Renal cortical epithelial cell (primary cell): ENCODE measurements at places on chromosomes 2 and 18.

DNA sequence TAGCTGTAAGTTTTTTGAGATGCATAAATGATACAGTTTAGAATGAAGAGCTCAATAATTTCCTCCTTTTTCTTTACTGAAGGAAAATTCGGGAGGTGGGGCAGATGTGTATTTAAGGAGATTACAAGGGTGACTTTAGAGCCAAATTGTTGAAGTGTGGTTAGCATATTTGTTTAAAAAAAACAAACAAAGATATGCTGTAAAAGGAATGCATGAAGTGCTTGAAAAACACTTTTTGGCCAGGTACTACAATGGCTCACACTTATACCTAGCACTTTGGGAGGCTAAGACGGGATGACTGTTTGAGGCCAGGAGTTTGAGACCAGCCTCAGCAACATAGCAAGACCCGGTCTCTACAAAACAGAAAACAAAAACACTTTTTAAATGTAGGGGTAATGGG is 38.4 kb downstream of the CD302 start:
- DNase-seq = no peak

- no peak for DNase-seq
Measured at GRCh38 chr2:8796315-8796848, 41.0 kb downstream of the KIDINS220 start.

DNA sequence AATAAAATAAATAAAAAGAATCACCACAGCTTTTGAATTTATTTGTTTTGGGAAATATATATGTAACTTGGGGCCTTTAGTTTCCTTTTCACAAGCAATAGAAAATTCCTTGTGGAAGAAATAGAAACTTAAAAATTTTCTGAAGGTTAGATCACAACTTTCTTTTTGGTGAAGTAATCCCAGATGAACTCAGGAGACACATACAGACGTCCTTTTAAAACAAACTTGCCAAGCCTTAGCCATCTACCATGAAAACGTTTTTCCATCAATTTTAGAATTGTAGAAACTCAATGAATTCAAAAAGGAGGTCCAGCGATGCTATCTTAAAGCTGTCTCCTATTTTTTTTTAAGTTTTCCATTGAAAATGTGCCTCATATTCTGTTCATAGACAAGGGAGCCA is 225.6 kb downstream of the ASXL3 start:
- DNase-seq = no peak

DNA sequence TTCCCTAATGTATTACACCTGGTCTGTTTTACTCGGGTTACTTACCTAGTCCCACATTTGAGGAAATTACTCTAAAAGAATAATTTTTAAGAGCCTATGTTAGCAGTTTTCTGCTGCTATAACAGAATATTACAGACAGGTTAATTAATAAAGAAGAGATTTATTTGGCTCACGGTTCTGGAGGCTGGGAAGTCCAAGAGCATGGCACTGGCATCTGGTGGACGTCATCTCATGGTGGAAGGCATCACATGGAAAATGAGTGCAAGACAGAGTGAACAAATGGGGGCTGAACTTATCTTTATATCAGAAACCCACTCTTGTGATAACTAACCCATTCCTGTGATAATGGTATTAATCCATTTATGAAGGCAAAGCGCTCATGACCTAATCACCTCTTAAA is 12.8 kb upstream of the GLS start:
- DNase-seq = no peak

DNA sequence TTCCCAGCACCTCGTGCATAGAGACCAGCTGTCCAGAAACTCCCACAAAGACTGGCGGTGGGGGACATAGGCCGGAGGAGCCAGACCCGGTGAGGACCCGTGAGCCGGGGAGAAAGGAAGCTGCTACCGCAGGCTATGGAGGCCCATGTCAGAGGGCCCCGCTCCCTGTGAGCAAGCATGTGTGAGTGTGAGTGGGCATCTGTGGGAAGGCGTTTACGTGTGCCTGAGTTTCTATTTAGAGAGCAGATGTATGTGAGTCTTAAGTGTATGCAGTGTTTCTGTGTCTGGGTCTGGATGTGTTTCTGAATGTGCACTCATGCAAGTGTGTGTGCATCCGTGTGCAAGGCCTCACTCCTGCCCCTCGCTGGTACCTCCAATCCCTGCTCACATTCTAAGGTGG is 187.8 kb upstream of the RAB6C start:
- DNase-seq = no peak

- peak; percentile 87 for DNase-seq
Measured at GRCh38 chr2:10297959-10298531, 4.7 kb upstream of the HPCAL1 start.
